Stimulated activated CD8-positive, alpha-beta memory T cell treated with anti-CD3 and anti-CD28 coated beads, Interleukin-2, amount 100 ng/mL, for 1 hour (primary cell): ENCODE measurements at places on chromosomes 11 and 22.

DNA sequence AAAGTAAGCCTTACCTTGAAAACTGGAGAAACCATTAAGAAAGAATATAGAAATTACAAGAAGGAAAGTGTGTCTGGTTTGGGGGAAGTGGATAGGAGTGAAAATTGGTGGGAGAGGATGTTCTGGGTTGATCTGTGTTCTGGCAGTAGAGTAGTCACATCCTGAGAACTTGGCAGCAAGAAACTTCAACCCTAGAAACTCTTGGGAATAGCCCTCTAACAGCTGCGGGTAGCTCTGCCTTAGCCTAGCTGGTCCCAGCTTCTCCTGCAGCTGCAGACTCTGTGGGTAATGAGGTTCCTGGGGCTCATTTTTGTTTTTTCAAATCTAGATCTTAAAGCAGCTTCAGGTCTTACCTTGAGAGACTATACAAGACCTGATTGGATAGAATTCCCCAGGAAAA is 24.2 kb upstream of the OR6X1 start:
- DNase-seq, result no peak

DNA sequence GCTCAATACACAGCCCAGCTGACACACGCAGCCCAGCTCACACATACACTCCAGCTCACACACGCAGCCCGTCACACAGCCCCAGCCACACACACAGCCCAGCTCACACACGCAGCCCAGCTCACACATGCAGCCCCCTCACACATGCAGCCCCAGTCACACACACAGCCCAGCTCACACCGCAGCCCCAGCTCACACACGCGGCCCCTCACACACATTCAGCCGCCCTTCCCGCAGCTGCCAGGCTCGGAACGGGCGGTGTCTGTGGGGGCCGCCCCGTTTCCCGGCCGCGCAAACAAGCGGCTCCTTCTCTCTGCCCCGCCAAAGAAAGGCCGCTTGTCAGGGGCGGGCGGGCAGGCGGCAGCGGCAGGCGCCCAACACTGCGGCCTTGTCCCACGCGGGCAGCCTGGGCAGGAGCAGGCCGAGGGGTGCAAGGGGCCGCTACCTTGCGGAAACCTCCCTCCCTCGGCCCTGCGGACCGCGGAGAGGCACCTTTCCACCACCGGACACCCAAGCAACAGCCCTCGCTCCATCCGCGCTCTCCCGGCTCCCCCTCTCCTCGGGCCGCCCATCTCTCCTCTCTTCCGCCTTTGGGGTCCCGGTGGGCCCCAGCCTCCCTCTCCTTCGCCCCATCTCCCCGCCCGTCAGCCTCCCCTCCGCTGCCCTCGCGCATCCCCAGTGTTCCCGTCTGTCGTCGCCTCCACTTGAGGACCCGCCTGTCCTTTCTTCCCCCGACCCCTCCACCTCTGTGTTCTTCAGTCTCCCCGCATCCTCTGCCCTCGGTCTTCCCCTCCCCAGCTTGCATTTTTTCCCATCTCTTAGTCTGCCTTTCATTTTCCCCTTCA is 2.2 kb downstream of the PHLDB1 start:
- no peak for DNase-seq

DNA sequence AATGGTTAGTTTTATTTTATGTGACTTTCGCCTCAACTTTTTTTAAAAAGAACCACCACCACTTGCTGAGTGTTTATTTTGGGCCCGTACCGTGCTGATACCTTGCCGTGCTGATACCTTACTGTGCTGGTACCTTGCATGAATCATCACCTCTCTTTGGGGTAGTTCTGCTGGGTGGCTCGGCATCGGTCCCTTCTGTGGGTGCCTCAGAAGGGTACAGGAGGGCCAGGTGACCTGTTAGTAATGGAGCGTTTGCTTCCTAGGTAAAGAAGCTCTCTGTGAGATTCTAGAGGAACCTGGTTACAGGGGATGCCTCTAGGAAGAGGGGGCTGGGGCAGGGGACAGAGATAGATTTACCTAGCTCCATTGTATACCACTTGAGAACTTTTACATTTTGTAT is 17.1 kb downstream of the TOM1 start:
- DNase-seq, result no peak

DNA sequence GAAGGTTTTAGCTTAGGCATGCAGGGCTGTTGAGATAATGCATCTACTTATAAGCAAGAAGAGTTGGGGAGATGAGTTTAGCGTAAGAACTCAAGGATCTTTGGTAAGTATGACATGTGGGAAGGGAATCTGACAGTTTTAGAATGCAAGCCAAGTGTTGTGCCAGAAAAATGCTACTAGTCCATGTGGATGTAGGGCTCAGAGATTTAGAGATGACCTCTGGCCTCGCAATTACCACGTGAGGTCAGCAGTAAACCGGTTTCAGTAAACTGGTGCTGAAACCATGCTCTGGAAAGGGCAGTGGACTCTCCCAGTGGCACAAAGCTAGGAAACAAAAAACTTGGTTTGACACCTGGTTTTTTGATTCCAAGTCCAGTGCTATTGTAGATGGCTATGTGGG is 18.9 kb downstream of the MRPL16 start:
- DNase-seq, result no peak

DNA sequence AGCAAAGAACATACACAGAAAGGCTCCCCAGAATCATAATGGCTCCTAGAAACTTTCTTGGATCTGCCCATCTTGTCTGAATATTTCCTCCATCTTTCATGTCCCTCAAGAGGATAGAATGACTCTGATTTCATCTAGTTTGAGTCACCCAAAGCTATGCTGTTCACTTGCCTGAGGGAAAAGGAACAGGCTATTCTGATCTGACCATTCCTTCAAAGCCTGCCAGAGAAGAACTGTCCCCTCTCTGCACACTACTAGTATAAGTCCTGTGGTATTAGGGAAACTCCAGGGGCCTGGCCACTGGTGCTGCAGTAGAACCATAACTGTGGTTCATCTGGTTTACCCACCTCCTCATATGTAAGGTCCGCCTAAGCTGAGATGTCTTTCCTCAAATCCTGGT is 2.4 kb upstream of the PATE1 start:
- no peak for DNase-seq

DNA sequence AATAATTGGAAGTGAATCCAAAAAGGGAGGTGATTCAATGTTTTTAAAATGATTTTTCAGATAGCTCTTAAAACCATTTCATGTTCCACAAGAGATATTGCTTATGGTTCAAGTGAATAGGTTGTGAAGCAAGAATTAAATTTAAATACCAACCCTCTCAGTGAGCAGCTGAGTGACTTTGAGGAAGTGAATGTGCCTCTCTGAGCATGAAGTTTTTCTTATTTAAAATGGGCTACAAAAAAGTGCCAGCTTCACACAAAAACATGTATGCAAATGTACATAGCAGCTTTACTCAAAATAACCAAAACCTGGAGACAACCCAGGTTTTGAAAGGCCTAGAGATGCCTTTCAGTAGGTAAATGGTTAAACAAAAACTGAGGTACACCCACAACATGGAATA is 35.5 kb upstream of the GAB4 start:
- no peak for DNase-seq
